ENCODE measurements at places on chromosomes 3 and 15.

- no peak for DNase-seq
These were observed 168.1 kb downstream of the VPS13C start for GRCh38 chr15:61892140-61892539.

GRCh38 chr15:40739854-40740253, 15.2 kb downstream of the RMDN3 start:
- no peak for DNase-seq

DNA sequence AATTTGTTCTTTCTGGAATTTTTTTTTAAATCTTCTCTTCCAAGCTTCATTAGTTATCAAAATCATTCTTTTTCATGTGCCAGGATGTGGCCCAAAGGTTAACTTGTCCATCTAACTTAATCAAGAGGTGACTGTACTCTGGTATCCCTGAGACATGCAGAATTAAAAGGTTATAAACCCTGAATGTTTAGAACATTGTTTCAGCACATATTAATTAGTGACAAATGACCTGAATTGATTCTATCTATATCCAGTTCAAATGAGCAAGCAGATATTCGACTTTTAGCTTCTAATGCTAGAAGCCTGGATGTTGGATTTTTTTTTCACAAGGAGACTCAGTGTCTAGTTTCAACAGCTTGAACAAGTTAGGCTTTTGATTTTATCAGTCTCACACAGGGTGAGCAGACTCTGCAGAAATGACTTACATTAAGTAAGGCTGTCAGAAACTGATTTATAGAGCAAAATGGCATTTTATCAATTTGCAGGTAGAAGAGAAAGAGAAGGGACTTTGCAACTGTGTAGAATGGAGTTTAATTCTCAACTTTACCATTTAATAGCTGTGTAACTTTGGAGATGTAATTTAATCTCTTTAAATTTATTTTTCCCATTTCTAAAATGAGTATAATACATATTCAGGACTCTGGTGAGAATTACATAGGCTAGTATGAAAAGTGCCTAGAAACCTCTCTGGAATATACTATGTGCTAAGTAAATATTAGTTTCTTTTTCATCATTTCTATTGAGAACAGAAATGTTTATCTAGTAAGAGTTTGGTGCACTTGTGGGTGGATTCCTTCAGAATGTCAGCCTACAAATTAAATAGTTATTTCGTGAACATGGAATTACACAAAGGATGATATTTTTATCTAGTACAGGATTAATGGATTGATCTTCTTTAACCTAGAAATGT, 100.0 kb downstream of the ALCAM start:
- DNase-seq: no peak

- no peak for DNase-seq
These were observed 123.7 kb downstream of the ALDH1A2 start for GRCh38 chr15:57941816-57942215.

DNA sequence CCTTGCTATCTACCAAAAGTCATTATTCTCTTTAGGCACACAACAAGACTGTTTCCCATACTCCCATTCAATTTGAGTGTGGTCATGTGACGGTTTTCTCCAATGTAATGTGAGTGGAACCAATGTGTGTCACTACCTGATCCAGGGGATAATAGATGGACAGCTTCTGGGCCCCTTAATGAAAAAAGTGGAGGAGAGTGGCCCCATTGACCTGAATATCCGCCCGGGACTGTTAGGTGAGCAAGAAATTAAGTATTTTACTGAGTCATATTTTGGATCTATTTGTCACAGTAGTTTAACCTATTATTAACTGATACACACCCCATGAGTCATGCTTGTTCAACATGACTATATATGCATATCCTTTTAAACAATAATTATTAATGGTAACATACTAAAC, 15.1 kb upstream of the ARID3B start:
- DNase-seq: no peak

DNA sequence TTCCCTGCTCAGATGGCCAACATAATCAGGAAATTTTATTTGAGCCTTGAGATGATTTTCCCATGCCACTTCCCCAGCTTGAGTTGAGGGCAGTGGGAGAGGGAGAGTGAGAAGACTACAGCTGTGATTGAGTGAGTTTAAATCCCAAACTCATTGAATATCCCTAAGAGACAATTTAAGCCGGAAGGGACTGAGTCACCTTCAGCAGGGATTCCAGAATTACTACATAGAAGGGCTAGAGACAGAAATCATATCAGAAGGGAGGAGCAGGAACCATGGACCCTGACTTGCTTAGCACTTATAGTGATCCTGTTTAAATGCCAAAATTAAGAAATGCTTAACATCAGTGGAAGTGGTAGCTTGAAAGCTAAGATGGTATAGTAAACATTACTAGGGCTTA, 312.2 kb upstream of the SLCO3A1 start:
- no peak for DNase-seq

DNA sequence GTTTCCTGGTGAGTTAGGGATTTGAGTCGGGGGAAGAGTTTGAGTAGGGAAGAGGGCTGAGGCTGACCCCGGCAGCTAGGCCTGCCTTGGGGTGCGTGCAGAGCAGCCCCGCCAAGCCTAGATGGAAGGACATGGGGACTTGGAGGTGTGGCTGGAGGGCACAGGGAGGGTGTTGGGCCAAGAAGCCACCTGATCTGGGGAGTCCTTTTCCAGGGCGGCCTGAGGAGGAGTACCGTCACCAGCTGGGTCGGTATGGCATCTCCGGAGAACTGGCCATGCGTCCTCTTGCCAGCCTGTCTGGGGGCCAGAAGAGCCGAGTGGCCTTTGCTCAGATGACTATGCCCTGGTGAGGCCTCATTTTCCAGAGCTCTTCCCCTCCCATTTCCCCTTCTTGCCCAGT, 6.9 kb downstream of the ABCF3 start:
- no peak for DNase-seq

DNA sequence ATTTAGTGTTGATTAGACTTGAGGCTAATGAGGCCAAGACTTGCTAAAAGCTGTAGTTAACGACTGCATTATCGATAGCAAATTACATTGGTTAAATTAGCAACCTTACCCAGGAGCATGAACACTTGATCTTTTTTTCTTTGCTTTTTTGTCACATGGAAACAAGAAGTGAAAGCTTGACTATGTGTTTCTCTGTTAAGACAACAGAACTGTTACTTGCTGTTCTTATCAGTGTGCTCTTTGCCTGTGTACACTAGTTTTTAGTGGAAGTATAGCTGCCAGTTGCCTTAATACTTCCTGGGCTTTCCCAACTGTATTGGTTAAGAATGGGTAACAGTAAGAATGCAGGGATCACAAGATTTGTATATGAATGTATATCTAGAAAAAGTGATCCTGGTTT, 625.5 kb downstream of the NAALADL2 start:
- DNase-seq: no peak
